ENCODE measurements at places on chromosomes 2 and 18.
A peak's percentile ranks its signal among the peaks of the same experiment; 100 is the strongest.

DNA sequence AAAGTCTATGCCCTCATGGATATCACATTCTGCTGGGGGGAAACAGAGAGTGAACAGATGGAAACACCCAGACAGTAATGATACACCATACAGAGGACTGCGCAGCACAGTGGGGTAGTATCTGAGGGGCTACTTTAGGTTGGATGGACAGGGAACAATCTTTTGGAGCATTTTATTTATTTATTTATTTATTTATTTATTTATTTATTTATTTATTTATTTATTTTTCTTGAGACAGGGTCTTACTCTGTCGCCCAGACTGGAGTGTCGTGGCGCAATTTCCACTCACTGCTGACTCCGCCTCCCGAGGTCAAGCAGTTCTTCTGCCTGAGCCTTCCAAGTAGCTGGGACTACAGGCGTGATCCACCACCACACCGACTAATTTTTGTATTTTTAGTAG lies 89.2 kb downstream of the TGOLN2 start:
- DNase-seq: no peak

DNA sequence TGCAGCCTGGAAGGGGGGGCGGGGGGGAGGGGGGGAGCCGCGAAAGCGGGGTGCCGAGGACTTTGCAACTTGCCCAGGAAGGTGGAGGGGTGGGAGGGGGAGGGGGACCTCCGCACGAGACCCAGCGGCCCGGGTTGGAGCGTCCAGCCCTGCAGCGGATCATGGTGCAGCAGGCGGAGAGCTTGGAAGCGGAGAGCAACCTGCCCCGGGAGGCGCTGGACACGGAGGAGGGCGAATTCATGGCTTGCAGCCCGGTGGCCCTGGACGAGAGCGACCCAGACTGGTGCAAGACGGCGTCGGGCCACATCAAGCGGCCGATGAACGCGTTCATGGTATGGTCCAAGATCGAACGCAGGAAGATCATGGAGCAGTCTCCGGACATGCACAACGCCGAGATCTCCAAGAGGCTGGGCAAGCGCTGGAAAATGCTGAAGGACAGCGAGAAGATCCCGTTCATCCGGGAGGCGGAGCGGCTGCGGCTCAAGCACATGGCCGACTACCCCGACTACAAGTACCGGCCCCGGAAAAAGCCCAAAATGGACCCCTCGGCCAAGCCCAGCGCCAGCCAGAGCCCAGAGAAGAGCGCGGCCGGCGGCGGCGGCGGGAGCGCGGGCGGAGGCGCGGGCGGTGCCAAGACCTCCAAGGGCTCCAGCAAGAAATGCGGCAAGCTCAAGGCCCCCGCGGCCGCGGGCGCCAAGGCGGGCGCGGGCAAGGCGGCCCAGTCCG lies 540 bp downstream of the SOX11 start:
- no peak for DNase-seq

- DNase-seq: no peak
These were observed 62.9 kb downstream of the MIB1 start for GRCh38 chr18:21803495-21803894.

GRCh38 chr18:78403371-78403770 lies 576.2 kb upstream of the SALL3 start:
- DNase-seq: no peak

- no peak for DNase-seq
These were observed 741.1 kb upstream of the SALL3 start for GRCh38 chr18:78238404-78239089.

DNA sequence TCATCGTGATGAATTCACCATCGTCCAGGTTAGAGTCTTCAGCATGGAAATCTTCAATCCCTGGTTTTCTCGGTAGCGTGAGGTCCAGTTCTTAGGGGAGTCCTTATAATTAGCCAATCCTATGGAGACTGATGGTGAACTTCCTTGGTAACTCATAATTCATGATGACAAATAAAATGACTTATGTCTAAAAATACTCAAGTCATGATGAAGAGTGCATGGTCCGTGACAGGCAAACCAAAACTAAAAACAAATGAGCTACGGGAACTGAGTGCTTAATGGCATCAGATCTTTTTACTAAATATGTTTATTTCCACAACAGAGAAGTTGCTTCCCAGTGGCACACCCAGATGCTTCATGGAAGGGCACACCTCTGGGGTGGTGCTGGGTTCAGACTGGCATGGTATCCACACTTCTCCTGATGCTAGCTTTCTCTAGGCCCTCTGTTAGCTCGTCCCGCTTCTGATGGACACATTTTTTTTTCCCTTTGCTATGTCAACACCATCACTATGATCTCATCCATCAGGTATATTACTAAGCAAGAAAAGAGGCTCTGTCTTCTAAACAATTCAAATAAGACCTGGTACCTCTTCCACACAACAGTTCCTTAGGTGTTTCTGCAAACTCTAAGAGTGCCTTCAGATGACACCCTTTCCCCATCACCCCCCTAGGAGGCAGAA lies 92.8 kb upstream of the NEDD4L start:
- no peak for DNase-seq

- no peak for DNase-seq
These were observed 240.9 kb downstream of the MYCN start for GRCh38 chr2:16181062-16181740.

DNA sequence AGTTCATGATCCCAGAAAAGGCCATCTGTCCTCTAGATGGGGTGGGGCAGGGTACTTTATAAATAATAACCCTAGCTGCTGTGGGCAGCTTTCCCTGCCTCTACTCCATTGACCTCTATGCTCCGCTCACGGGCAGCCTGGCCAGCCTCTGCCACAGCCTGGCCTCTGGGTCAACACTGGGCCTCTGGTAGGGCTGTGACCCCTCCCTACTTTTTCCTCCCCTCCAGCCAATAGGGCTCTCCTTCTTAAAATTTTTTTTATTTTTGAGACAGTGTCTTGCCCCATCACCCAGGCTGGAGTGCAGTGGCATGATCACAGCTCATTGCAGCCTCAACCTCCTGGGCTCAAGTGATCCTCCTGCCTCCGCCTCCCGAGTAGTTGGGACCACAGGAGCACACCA lies 4.1 kb upstream of the GAREM2 start:
- no peak for DNase-seq

- no peak for DNase-seq
These were observed 8.0 kb upstream of the SESTD1 start for GRCh38 chr2:179272406-179273192.

GRCh38 chr18:22282311-22283115 lies 113.1 kb downstream of the GATA6 start:
- no peak for DNase-seq

GRCh38 chr2:95728878-95729596 lies 137.2 kb downstream of the TRIM43 start:
- peak; percentile 17 for DNase-seq

DNA sequence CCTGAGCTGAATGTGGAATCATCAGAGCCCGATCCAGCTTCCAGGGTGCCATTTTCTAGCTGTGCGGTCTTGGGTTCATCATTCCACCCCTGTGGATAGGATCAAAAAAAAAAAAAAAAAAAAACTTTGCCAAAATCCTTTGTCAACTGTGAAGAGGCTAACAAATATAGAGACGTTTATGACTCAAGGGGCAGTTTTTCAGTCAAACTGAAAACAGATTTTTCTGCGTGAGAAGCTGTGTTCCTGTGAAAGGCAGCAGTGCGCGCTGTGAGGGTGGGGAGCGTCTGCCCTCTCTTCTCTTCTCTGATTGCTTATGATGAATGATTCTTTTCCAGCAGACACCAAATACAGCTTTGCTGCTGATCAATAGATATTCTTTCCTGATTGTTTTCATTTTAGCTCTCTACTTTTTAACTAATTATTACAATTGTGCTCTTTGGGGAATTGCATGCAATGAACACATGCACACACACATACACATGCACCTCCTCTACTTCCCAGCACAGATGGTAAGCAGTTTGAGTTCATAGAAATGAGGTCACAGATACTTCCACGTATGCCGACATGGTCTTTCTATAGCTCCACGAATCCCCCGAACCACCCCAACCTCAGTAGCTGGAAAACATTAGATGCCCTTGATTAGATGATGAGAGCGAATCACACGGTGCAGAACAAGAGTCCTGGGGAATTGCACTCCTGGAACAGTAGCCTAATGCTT lies 175.4 kb downstream of the NRP2 start:
- DNase-seq: no peak

- DNase-seq: no peak
These were observed 27.9 kb downstream of the RAB27B start for GRCh38 chr18:54856105-54856646.

GRCh38 chr18:44885507-44885906 lies 204.8 kb downstream of the SETBP1 start:
- no peak for DNase-seq

DNA sequence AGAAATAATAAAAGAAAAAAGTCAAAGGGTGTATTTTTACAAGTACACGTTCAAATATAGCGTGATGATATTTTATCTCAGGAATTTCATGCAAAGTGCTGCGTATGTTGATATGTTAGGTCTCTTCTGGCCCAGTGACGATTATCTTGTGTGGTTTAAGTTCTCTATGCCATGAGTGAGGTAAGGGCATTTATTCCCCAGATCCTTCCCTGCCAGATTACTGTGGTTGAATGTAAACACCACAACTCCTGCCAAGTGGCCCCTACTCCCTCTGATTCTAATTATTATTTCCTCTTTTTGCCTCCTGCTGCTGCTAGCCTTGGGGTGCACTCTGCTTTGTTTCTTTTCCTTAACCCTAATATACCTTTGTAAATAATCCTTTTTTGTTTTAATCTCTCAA lies 12.2 kb downstream of the SCN2A start:
- no peak for DNase-seq

GRCh38 chr2:27683390-27684071 lies 19.8 kb downstream of the SLC4A1AP start:
- DNase-seq: peak; percentile 79

- peak; percentile 79 for DNase-seq
These were observed 7.7 kb downstream of the SLC1A4 start for GRCh38 chr2:64996871-64997307.

DNA sequence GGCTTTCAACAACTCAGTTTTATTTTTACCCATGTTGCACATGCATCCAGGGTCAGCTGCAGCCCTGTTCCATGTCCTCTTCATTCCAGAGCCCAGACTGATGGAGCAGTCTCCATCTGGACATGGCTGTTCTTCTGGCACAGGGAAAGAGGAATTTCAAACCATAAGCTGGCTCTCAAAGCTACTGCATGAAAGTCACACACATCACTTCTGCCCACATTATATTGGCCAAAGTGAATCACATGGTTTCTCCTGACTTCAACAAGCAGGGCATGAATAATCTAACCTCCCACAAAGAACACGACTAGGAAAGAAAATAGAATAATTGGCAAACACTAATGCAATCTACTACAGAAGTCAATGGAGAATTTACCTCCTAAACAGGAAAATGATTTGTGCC lies 94.2 kb downstream of the FTCDNL1 start:
- DNase-seq: no peak

GRCh38 chr2:116490511-116491145 lies 1323.9 kb upstream of the DDX18 start:
- no peak for DNase-seq

DNA sequence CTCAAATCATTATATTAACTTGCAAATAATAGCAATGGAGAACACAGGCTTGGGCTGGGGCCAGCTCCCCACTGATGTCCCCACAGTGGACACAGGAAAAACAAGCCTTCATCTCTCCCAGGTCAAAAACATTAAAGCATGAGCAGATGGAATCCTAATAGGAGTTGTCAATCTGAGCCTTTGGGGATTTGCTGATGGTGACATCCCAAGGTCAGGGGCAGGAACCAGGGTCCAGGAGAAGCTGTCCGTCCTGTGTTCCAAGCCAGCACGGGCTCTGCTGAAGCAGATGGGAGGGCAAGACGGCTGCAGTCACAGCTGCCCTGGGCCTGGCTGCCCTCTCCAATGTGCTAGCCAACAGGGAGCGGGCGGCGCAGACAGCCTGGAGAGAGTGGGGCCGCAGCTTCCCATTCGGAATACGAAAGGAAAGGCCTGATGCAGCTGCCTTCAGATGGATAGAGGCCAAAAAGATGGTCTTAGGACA lies 135.5 kb downstream of the NDUFA10 start:
- no peak for DNase-seq

DNA sequence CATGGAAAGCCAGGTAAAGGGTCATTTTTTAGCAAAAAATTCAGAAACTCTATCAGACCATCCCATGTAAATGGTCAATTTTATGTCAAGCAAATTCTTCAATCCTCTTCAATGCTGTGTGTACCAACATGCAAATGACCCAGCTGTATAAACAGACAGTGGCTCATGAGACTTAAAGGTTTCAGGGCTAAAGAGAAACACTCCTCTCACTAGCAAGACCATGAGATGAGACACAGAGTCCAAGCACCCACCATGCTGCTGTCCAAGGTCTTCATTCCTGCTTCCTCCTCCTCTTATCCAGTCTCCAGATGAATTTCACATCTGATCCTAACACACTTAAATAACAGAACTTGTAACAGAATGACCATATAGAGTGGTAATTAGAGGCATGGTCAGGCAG lies 30.8 kb upstream of the ONECUT2 start:
- DNase-seq: no peak

GRCh38 chr2:37585982-37586621 lies 85.3 kb downstream of the CDC42EP3 start:
- DNase-seq: no peak

DNA sequence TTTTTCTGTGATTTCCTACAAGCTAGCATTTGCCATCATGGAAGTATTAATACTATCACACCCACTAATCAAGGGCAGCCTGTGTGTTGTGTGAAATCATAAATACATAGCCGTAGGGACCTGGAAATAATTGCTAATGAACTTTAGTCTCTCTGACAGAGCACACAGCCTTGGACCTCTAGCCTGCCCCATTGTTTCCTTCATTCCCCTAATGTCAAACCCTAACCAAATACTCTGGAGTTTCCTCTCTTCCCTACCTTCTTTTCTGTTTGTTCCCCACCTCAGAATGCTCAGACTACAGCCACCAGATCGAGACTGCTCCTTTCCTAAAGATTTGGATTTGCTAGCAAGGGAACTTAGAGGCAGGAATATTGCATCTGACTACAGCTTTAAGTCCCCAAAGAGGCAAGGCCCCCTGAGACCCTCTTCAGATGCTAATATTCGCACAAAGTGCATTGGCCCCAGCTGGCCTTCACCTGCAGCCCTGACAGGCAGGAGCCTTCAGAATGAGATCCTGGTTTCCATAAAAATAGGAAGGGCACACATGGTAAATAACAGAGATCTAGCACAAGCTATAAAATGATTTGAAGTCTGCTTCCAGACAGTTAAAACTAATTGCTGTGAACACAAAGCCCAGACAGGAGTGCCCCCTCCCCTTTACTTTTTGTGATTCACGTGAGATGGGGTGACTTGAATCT lies 279.2 kb upstream of the DCC start:
- no peak for DNase-seq

DNA sequence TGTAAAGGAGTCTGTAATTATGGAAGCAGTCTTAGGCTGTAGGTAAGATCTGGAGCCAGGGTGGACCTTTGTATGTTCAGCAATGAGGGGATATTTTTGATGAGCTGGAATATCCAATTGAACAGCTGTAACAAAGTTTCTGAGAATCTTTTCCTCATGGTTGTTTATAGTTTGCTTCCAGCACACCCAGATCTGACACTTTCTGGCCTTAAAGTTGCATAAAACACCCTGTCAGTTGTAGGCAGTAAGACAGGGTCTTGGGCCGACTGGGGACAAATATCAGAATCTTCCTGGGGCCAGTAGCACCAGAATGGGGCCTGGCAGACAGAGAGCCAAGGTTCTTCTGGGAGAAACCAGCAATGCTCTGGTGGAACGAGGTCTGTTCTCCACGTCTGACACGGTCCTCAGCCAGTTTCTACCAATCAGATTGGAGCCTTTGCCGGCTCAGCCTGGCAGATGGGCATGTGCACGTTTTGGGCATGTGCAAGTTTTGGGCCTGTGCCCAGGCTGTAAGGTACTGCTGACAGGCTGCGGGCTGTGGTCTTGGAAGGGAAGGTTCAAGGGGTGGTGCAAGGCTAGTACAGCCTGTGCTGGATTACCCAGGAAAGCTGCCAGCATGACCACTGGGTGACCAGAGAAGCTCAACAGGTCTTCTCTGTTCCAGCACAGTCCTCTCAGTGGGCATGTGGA lies 89.8 kb downstream of the PRKCE start:
- DNase-seq: no peak

All from NCI-H187 treated with DMSO at 0.1 percent for 48 hours (cell line).